Progenitor cell of endocrine pancreas (in vitro differentiated cells): ENCODE measurements at places on chromosomes 12 and 14. TPM values are rescaled to one million over a fixed set of nuclear protein-coding genes. Genes with fewer than 3 reads are reported as not detected.

GRCh38 chr12:6292606-6293005 is 17.9 kb upstream of the PLEKHG6 start:
- peaks cover 18% of the 10 kb centered on the region for H3K4me1 ChIP-seq
- peaks cover 6% of the 10 kb centered on the region for H3K36me3 ChIP-seq
- no peak for DNase-seq
- no peaks in the 10 kb centered on the region for H3K27me3 ChIP-seq

GRCh38 chr12:5705791-5706190 is 239.3 kb downstream of the ANO2 start:
- no peaks in the 10 kb centered on the region for H3K36me3 ChIP-seq
- no peaks in the 10 kb centered on the region for H3K4me1 ChIP-seq
- peaks cover 26% of the 10 kb centered on the region for H3K27me3 ChIP-seq
- no peak overlapping the region for H3K4me3 ChIP-seq
- H3K27ac ChIP-seq, result no peak overlapping the region

DNA sequence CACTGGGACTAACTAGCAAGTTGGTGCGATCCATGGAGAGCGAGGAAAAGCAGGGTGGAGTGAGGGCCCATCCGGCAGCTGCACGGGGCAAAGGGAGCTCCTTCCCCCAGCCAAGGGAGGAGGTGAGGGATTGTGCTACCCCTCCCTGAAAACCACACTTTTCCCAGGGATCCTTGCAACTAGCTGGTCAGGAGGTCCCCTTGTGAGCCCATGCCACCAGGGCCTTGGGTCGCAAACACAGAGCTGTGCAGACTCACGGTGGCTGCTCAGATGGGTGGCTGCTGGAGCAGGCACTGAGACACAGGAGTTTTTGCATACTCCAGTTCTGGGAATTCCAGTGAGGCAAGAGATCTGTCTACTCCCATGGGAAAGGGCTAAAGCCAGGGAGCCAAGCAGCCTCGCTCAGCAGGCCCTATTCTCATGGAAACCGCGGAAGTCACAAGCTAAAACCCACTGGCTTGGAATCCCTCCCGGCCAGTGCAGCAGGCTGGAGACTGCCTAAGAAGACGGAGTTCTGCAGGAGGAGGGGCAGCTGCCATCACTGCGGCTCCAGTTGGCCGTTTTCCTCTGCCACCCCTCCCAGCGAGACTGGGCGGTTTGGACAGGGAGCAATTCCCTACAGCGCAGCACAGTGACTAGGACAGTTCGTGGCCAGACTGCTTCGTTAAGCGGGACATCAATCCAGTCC is 10.9 kb upstream of the ZNF705A start:
- H3K36me3 ChIP-seq, result peaks cover 12% of the 10 kb centered on the region
- DNase-seq, result no peak
- H3K4me3 ChIP-seq, result no peak overlapping the region
- peaks cover 5% of the 10 kb centered on the region for H3K27me3 ChIP-seq
- no peaks in the 10 kb centered on the region for H3K4me1 ChIP-seq

- H3K27ac ChIP-seq, result no peak overlapping the region
- no peak for DNase-seq
- peaks cover 4% of the 10 kb centered on the region for H3K27me3 ChIP-seq
- no peaks in the 10 kb centered on the region for H3K36me3 ChIP-seq
- peaks cover 6% of the 10 kb centered on the region for H3K4me1 ChIP-seq
These were observed 203.0 kb downstream of the SNAPC1 start for GRCh38 chr14:61965030-61965745.

DNA sequence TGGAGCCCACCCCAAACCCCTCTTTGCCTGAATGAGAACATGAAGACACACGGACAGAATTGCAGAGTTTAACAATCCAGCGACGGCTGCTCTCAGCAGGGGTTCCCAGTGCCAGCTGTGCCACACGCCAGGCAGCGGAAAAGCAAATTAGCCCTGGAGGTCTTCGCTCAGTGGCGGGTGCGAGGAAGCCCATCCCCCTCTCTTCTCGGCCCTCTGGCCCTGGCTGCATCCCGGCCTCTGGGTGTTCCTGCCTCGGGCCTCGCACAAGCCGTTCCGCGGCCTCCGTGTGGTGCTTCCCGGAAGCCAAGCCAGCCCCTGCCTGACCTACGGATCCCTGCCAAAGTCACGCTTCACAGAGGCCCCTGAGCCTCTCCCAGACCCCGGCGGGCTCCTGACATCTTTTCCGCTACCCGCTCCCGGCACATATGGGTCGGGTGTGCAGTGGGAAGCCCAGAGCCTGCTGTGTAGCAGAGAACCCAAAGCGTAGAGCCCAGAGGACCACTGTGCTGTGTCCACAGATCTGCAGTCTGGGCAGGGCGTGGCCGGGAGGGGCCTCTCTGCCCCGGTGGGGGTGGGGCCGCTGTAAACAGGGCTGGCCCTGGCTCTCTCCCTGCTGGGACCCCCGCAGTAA is 70.7 kb upstream of the GALNT9 start:
- no peak for DNase-seq
- H3K4me3 ChIP-seq, result no peak overlapping the region
- no peak overlapping the region for H3K27ac ChIP-seq
- H3K4me1 ChIP-seq, result peaks cover 10% of the 10 kb centered on the region
- peaks cover 31% of the 10 kb centered on the region for H3K27me3 ChIP-seq
- no peaks in the 10 kb centered on the region for H3K36me3 ChIP-seq

KRT80 gene
- 0.07 and 0.20 TPM in 2 replicates for total RNA-seq
